Activated CD8-positive, alpha-beta memory T cell treated with anti-CD3 and anti-CD28 coated beads, Interleukin-2, amount 10 ng/mL, durations not matched to agents 7 days and 5 days (primary cell): ENCODE measurements at places on chromosomes 7 and 10.

GRCh38 chr7:2641406-2642393, 9.9 kb downstream of the TTYH3 start:
- H3K4me1 ChIP-seq: peaks cover 21% of the 10 kb centered on the region
- H3K4me3 ChIP-seq: no peak overlapping the region
- H3K27me3 ChIP-seq: no peaks in the 10 kb centered on the region
- DNase-seq: no peak
- no peak overlapping the region for H3K27ac ChIP-seq

DNA sequence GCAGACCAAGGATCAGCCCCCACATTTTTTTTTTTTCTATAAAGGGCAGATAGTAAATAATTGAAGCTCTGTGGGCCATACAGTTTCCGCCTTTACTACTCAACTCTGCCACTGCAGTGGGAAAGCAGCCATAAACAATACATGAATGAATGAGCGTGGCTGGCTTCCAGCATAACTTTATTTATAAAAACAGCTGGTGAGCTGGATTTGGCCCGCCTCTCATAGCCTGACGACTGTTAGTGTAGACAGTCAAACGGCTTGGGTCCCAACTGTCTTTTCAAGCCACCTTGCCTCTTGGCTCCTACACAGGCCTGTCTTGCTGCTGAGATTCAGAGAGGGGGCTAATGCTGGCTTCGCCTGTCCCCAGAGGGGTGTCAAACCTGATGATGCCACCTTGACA, 169.8 kb upstream of the GPR26 start:
- no peak for DNase-seq
- H3K27me3 ChIP-seq: peaks cover 13% of the 10 kb centered on the region
- H3K27ac ChIP-seq: no peak overlapping the region
- H3K4me1 ChIP-seq: no peaks in the 10 kb centered on the region

GRCh38 chr10:10600004-10600403, 417.7 kb upstream of the CELF2 start:
- no peak overlapping the region for H3K4me3 ChIP-seq
- H3K4me1 ChIP-seq: no peaks in the 10 kb centered on the region
- no peak overlapping the region for H3K27ac ChIP-seq
- H3K27me3 ChIP-seq: no peaks in the 10 kb centered on the region
- no peak for DNase-seq
- no peaks in the 10 kb centered on the region for H3K36me3 ChIP-seq

- H3K27me3 ChIP-seq: no peaks in the 10 kb centered on the region
- no peak overlapping the region for H3K4me3 ChIP-seq
- H3K36me3 ChIP-seq: no peaks in the 10 kb centered on the region
- H3K4me1 ChIP-seq: no peaks in the 10 kb centered on the region
These were observed 89.8 kb downstream of the ZMIZ1 start for GRCh38 chr10:79158402-79159097.

- no peak overlapping the region for H3K27ac ChIP-seq
- H3K27me3 ChIP-seq: no peaks in the 10 kb centered on the region
- no peaks in the 10 kb centered on the region for H3K4me1 ChIP-seq
- H3K36me3 ChIP-seq: no peaks in the 10 kb centered on the region
- DNase-seq: no peak
- no peak overlapping the region for H3K4me3 ChIP-seq
These were observed 386.2 kb downstream of the KCNMA1 start for GRCh38 chr10:77251297-77252013.

- H3K4me3 ChIP-seq: no peak overlapping the region
- H3K27ac ChIP-seq: peak overlapping the region; percentile 70
- H3K4me1 ChIP-seq: peaks cover 33% of the 10 kb centered on the region
- DNase-seq: no peak
These were observed 31.5 kb upstream of the SLIT1 start for GRCh38 chr10:97217299-97217698.

DNA sequence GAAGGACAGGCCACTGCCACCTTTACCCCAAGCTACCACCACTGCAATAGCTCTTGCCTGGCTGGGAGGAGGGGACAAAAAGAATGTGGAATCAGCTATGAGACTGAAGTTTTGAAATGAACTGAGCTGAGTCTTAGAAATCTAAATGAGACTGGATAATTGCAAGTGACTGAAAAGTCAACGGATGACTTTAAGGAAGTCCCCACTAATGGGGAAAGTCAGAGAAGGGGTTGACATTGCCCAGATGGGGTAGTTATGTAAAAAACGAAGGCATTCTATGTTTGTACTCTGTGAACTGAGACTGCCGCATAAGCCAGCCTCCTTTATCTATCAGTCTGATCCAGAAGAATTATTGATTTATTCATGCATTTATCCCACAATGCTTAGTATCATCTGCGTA, 67.2 kb downstream of the RBM20 start:
- H3K27ac ChIP-seq: no peak overlapping the region
- no peak for DNase-seq

- H3K27ac ChIP-seq: no peak overlapping the region
- peaks cover 51% of the 10 kb centered on the region for H3K27me3 ChIP-seq
These were observed 51.0 kb downstream of the ZNF777 start for GRCh38 chr7:149409895-149410294.

DNA sequence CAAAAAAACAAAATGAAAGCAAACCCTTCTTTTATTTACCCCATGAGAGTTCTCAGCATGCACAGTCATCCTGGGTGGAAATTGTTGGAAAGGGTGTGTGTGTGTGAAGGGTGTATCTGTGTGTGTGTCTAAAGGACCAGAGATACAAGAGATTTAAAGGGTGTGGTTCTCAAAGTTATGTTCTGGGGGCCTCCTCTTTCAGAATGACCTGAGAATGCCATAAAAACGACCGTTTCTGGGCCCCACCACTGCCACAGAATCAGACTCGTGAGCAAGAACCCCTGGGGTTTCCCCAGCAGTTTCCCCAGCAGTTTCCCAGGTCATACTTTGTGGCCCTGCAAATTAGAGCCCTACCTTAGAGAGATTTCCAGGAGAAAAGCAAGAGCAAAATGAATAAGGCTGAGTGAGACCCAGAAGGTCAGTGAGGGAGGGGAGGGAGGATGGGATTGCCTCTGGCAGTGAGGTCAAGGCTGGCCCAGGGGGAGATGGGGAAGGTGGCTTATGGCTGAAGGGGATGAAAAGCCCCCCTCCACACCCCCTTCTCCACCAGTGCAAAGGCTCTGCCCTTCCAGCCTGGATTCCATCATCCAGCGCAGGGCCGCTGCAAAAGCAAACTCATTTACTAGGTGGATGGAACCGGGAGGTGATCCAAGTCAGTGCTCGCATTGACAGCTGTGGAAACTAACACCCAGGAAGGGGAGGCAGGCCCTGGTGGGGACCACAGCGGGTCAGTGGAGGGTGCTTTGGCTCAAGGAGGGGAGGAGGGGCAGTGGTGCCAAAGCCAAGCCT, 10.2 kb downstream of the PYROXD2 start:
- H3K36me3 ChIP-seq: no peaks in the 10 kb centered on the region
- no peaks in the 10 kb centered on the region for H3K27me3 ChIP-seq
- peak overlapping the region; percentile 6 for H3K4me3 ChIP-seq

- H3K36me3 ChIP-seq: no peaks in the 10 kb centered on the region
- no peaks in the 10 kb centered on the region for H3K27me3 ChIP-seq
- DNase-seq: no peak
- H3K4me3 ChIP-seq: no peak overlapping the region
- no peaks in the 10 kb centered on the region for H3K4me1 ChIP-seq
These were observed 17.6 kb downstream of the MINDY4 start for GRCh38 chr7:30788640-30789333.

DNA sequence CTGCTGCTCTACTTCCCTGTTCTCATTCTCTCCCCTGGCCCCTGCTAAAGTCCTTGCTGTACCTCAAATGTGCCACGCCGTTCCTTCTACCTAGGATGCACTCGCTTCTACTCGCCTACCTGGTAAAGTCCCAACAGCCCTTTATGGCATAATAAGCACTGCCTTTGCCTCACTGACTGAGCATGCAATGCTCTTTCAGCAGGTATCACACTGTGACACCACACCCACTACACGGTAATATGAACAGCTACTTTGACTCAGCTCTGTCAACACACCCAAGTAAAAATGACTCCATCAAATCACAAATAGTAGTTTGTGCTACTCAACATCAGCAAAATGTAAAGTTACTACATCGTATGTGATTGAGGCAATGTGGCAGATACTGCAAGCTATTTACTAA, 37.6 kb downstream of the FAM204A start:
- H3K4me1 ChIP-seq: no peaks in the 10 kb centered on the region
- H3K4me3 ChIP-seq: no peak overlapping the region
- H3K36me3 ChIP-seq: peaks cover 8% of the 10 kb centered on the region
- H3K27me3 ChIP-seq: no peaks in the 10 kb centered on the region
- H3K27ac ChIP-seq: no peak overlapping the region
- no peak for DNase-seq

- no peak overlapping the region for H3K4me3 ChIP-seq
- H3K27ac ChIP-seq: no peak overlapping the region
- peaks cover 3% of the 10 kb centered on the region for H3K36me3 ChIP-seq
- no peaks in the 10 kb centered on the region for H3K27me3 ChIP-seq
- DNase-seq: no peak
- peaks cover 20% of the 10 kb centered on the region for H3K4me1 ChIP-seq
These were observed 7.7 kb downstream of the PRTFDC1 start for GRCh38 chr10:24944512-24945255.

DNA sequence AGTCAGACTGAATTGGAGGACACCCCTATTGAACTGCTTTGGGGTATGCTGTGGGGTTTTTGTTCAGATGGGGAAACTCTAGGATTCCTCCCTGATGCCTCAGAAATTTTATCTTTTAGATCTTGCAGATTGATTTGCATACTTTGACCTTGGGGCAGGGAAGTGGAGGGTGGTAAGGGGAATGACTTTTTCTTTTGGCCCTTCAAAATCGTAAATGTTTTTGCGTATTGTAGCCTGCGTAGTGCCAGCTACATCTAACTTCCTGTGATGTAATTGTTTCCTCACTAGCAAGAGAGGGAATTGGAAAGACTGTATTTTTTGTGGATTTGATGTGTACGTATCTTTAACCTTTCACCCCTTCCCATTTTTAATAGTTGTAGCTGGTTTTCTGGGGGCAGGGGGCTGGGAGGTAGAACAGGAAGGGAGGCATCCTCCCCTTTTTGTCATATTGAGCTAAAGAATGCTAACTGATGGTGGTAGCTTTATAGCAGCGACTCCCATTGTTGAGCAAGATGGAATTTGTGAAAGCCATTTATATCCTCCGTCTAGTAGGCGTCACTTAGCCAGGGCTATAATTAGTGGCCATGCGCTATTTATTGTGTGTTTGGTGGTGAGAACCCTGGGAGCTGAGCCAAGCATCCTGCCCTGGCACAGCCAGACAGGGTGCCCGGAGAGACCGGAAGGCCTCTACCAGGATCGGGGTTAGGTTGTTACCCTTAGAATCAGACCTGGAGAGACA, 11.3 kb downstream of the DUSP5 start:
- DNase-seq: no peak
- H3K36me3 ChIP-seq: peaks cover 95% of the 10 kb centered on the region
- peak overlapping the region; percentile 58 for H3K27ac ChIP-seq

DNA sequence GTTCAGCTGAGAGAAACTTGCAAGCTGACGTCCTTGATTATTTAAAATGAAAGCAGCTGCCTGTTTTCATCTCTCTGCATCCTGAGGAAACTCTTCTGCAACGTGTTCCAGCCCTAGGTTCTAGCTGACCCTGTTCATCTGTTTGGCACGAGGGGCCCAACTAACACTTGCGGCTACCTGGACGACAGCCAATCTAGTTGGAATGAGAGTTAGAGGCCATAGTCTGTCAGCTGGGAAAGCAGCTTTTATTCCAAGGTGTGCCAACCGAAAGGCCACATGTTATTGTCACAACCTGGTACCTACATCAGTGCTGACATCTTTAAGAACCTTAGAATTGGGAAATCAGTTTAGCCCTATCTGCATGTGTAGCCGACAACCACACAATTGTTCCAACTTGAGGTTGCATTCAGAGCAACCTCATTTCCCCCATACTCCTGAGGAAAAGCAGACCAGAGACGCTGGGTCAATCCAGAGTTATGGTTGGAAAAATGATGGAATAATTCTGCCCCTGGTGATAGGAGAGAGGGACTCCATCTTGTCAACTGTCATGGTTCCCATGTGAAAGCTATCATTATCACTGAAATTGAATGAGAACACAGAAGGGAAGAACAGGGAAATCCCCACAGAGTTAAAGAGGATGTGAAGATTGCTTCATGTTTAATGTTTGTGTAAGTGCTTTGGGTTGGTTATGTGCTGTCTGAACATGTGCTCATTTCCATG, 121.6 kb downstream of the EGFR start:
- H3K27me3 ChIP-seq: peaks cover 10% of the 10 kb centered on the region
- no peak overlapping the region for H3K27ac ChIP-seq
- no peaks in the 10 kb centered on the region for H3K4me1 ChIP-seq
- no peak overlapping the region for H3K4me3 ChIP-seq
- no peak for DNase-seq

DNA sequence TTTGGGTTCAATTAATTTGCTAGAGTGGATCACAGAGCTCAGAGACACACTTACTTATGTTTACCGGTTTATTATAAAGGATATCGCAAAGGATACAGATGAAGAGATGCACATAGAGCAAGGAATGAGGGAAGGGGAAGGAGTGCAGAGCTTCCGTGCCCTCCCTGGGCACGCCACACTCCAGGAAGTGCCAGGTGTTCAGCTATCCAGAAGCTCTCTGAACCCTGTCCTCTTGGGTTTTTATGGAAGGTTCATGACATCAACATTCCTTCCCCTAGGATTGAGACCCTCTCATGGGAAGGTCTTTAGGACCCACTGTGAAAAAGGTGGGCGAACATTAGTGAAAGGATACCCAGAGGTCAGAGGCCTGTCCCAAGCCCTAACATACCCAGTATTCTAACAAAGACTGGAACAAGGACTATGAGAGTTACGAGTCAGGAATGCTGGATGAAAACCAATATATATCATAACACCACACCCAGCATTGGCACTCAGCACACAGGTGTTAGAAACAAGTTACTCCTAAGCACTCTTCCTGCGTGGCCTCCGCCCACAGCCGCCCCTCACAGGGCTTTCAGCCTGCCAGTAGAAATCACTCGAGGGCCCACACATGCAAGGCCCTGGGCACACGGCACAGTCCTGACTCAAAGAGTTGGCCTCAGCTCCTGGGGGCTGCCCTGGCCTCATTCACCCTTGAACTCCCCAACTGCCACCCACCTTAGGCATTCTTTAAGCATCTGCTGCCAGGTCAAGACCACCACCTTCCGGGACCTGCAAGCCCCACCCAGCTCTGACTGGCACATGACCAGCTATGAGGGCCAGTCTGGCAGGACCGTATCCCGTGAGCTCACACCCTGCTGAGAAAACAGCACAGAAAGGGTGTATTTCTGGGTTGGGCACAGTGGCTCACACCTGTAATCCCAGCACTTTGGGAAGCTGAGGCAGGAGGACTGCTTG, 5.6 kb upstream of the AIFM2 start:
- H3K4me3 ChIP-seq: no peak overlapping the region
- H3K27ac ChIP-seq: no peak overlapping the region

GRCh38 chr7:66679633-66680244, 51.1 kb downstream of the KCTD7 start:
- no peaks in the 10 kb centered on the region for H3K27me3 ChIP-seq
- H3K4me1 ChIP-seq: peaks cover 28% of the 10 kb centered on the region
- H3K36me3 ChIP-seq: peaks cover 1% of the 10 kb centered on the region
- no peak for DNase-seq
- peak overlapping the region; percentile 38 for H3K27ac ChIP-seq
- H3K4me3 ChIP-seq: no peak overlapping the region
